ENCODE measurements at places on chromosomes 1 and 21.

- DNase-seq, result no peak
Observed at GRCh38 chr1:211126622-211127021, 7.3 kb downstream of the KCNH1 start.

DNA sequence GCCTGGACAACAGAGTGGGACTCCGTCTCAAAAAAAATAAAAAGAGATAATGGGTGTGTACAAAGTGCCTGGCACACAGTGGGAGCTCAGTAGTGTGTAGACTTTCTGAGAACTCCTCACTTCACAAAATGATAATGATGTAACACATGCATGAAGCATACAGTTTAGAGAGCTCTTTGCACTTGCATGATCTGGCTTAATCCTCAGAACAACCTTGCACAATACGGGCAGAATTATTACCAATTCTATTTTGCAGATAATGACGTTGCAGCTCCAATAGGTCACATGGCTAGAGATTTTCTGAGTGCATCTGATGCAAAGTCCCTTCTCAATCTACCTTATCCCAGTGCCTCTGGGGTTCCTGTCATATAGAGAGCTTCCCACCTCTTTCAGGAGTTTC, 71.4 kb downstream of the CD247 start:
- DNase-seq, result no peak

DNA sequence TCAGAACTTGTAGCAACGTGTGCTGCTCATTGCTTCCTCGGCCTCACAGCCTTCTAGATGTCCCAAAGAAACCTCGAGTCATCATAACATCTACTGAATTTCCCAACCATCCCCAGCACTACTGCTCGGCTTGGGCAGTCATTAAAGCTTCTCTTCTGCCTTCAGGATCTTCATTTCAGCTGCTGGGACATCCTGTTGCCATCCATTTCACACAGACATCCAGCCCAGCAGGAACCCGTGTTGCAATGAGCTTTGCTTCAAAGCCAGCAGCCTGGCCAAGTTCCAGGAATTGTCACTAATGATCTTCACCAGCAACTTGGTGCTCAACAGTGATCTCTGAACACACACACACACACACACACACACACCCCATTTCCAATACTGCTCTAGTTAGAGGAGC, 18.5 kb downstream of the WLS start:
- peak; percentile 30 for DNase-seq

DNA sequence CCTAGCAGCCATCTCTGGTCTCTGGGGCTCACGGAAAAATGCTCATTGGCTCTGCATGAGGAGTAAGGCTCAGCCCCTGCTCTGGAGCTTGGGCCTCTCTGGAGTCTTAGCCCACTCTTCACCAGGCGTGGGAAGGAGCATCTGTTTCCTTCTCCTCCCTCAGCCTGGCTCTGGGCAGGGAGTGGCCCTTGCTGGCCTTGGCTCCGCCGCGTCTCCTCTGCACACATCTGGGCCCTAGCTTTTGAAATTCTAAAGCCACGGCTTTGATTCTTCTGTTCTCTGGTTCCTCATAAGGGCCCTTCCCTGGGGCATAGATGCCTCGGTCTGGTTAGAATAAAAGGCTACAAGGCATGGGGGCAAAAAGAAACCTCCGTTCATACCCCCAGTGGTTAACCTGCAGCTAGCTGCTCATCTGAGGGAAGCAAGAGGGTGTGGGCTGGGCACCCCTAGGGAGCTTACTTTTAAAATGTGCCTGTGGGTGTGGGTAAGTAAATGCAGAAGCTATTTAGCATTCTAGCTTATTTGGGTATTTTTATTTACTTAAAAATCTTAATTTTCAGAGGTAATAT, 145.6 kb downstream of the CAMTA1 start:
- DNase-seq, result no peak

DNA sequence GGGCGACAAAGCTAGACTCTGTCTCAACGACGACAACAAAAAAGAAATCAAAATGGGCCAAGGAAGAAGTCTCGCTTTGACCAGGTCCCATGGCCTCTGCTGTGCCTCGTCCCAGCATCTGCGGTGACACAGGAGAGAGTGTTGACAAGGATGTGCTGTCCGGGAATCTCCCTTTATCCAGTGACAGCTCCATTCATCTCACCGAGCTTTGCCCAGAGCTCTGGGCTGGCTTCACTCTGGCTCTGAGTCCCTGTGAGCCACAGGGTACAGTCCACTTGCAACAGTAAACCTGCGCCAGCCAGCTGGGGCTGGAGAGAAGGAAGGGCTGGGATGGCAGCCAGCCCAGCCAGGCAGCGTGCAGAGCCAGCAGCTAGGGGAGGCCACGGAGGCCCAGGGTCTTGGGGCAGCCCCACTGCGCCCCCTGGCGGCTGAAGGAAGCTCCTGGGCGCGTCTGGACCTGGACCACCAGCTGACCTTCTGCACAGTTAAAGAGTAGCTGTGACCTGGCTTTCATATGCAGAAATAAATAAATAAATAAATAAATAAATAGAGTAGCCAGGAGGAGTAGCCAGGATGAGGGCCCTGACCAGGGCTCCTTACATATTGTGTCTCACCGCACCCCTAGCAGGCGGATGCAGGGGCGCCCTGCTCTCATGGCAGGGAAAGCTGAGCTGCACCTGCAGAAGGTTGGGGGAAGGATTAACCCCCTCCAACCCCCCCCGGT, 29.7 kb downstream of the ENO1 start:
- DNase-seq, result peak; percentile 94

- no peak for DNase-seq
Observed at GRCh38 chr1:201535046-201535918, 3.6 kb upstream of the NAV1 start.

- DNase-seq, result no peak
Observed at GRCh38 chr1:13881385-13882088, 181.5 kb downstream of the PRDM2 start.

GRCh38 chr1:170538687-170539086, 6.7 kb downstream of the GORAB start:
- no peak for DNase-seq

- DNase-seq, result no peak
Observed at GRCh38 chr1:27481994-27482620, 7.9 kb downstream of the WASF2 start.

- DNase-seq, result no peak
Observed at GRCh38 chr1:186473047-186473446, 12.1 kb upstream of the PDC start.

DNA sequence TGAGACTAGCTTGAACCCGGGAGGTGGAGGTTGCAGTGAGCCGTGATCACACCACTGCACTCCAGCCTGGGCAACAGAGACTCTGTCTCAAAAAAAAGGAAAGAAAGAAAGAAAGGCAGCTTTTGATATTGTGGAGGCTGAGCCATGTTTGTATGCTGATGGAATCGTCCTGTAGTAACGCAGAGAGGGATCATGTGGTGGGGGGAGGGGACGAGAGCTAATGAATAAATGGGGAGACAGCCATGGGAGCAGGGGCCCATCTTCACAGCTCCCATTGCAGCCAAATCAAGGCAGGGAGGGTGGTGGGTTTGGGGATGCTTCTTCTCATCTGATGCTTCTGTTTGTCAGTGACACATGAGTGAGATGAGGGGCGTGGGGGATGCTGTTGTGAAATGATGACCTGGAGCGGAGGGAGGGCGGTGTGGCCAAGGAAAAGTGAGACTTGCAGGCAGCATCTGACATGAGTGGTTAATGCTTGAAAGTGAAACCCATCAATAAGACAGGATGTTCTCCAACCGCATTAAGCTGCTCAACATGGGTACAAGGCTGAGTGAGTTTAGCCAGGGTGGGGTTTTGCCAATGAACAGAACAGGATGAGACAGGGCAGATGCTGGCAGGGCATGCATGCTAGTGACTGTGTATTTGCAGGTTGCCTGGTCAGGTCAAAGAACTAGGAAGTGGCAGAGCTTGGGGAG, 16.7 kb downstream of the SPATA21 start:
- no peak for DNase-seq

- DNase-seq, result peak; percentile 48
Observed at GRCh38 chr1:183580281-183580682, 10.0 kb downstream of the NCF2 start.

DNA sequence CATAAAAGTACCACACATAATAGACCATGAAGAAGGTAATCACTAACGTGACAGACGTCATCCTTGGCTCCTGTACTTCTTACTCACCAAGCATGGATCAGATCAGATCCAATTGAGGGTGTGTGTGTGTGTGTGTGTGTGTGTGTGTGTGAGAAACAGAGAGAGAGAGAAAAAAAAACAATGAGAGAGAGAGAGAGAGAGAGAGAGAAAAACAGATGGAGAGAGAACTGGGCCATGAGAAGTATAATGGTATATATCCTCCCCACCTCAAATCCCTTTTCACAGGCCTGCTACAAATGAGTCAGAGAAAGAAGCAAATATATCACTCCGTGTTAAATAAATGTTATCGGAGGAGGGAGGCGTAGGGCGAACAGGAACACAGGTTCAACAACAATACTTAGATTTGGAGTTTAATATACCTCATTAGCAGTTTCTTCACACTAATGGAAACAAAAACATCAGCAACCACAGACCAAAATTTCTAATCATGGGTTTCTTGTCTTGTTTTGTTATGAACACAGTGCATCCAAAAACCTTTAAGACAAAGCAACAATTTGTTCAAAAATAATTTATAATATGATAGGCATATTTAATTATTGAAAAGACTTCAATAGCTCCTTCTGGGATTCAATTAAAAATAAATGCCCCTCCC, 45.3 kb downstream of the TIAM1 start:
- DNase-seq, result no peak
